Suppressor macrophage treated with lipopolysaccharide for 1 hour (primary cell): ENCODE measurements at places on chromosomes 3 and 15.

GRCh38 chr15:57626713-57627440, 35.2 kb downstream of the MYZAP start:
- no peak for DNase-seq

- DNase-seq = no peak
Measured at GRCh38 chr3:96754128-96754527, 60.3 kb upstream of the EPHA6 start.

DNA sequence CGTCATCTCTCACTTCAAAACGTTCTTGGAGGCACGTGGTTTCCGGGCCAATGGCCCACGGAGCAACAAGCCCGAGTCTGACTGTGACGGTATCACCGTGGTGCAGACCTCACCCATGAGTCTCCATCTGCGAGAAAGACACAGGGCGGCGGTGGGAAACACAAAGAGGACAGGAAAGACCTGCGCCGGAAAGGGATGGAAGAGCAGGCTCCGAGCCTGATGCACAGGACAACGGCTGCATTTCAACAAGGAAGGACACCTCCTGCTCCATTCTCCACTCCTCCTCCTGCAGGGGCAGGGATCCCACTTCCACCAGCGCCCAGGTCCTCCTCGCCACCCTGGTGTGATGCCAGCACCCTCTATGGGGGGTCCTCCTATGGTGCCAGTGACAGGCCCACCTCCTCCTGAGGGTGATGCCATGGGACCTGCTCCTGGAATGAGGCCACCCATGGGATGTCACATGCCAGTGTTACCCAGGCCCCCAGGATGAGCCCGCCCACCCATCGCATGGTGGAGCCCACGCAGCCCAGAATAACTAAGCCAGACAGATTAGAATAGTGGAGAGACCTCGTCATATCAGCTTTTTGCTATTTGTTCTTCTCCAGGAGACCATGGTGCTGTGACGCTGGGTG, 73.0 kb upstream of the PCSK6 start:
- no peak for DNase-seq

GRCh38 chr15:94844538-94845389, 613.4 kb downstream of the MCTP2 start:
- DNase-seq = no peak

- peak; percentile 72 for DNase-seq
Measured at GRCh38 chr15:40902605-40903561, 8.6 kb downstream of the VPS18 start.

- DNase-seq = peak; percentile 18
Measured at GRCh38 chr15:42800731-42801474, 64.0 kb upstream of the CDAN1 start.
